ENCODE measurements at places on chromosomes 4 and X. TPM values are rescaled to one million over a fixed set of nuclear protein-coding genes. Genes with fewer than 3 reads are reported as not detected.

GRCh38 chrX:96861661-96862060 is 22.0 kb upstream of the RPA4 start:
- no peak for DNase-seq

- DNase-seq = no peak
Measured at GRCh38 chrX:20547611-20548051, 280.9 kb upstream of the RPS6KA3 start.

GRCh38 chrX:40007756-40008705 is 89.7 kb downstream of the BCOR start:
- DNase-seq = no peak

GRCh38 chr4:10571909-10572308 is 112.7 kb downstream of the CLNK start:
- DNase-seq = no peak

DNA sequence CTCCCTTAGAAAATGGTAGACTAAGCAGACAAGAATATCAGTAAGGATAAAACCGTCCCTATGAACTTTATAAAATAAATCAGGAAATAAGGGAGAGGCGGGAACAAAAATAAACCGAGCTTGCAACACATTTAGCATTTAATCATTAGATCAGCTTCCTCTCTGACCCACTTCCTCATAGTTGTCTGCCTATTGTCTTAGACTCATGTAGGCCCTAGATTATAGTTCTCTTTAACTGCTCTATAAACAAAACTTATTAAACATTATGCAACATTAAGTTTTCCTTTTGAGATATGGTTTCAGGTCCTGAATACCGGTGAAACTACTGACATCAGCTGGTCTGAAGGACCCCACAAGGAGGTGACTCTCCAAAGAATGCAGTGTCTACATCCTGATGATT is 15.8 kb upstream of the SRD5A3 start:
- no peak for DNase-seq

DNA sequence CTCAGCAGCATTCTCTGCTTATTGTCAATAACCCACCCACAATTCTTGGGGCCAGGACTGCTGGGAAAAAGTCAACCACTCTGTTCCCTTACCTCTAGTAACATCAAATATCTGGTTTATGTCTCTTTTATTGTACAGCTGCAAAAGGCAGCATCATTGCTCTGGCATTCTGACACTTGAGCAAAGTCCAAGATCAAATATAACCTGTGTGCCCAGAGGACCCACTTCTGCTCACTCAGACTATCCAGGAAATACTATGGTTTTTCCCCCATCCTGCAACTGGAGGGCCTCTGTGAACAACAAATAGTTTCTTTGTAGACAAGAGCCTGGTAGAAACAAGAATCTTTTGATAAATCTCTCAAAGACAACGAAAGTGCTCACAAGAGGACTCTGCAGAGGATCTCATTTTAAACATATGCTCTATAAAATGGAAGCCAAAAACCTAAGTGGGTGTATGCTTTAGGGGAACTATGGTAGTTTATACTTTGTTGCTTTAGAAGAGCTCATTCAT is 154.7 kb downstream of the RAB28 start:
- no peak for DNase-seq

DNA sequence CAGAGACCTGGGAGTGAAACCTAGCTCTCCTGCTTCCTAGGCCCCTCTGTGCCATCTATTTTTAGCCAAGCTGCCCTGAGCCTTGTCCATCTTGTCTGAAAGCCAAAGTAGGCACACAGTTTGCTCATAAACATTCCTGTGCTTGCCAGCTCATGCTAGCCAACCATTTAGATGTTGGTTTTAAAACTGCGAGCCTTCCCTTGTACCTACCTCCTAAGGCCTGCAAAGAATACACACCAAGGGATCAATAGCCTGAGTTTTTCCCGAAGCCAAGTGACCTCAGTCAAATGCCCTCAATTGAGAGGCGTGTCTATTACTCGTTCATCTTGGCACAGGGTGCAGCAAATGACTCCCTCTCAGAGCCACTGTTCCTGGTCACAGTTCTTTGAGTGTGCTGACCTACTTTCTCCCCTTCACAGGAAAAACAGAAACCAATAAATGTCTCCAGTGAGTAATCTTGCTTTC is 48.5 kb downstream of the ZCCHC12 start:
- no peak for DNase-seq

DNA sequence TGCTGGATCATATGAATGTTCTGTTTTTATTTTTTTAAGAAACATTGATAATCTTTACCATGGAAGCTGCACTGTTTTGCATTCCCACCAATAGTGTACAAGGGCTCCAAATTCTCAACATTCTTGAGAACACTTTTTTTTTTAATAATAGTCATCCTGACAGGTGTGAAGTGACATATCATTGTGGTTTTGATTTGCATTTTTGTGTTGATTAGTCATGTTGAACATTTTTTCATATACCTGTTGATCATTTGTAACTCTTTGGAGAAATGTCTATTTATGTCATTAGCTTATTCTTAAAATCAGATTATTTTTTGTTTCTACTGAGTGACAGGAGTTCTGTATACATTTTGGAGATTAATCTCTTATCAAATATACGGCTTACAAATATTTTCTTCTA is 408.5 kb downstream of the GLUD2 start:
- DNase-seq = peak; percentile 2

The SNCA gene
- 1.3 TPM for total RNA-seq

DNA sequence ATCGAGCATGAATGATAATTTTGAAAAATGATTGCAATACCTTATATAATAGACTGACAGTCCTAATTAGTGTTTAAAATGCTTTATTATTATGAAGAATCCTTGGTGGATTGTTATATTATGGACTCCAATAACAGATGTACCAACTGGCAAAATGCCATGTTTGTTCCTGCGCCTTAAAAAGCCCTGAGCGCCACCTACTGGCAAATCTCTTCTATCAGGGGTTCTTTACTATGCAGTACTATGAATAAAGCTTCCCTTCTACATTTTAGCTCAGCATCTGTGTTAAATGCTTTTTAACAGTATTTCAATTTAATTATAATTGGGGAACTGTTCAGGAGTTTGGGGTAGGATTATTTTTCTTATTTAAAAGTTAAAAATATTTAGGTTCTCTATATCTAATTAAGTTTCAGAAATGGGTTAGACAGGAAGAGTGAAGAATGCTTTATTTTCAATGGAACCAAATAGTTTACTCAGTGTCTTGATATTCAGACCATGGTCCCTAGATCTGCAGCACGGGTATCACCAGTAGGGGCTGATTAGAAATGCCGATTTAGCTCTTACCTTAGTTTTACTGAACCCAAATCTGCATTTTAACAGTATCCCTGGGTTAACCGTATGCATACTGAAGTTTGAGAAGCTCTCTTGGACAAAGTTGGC is 20.0 kb downstream of the CFAP97 start:
- peak; percentile 85 for DNase-seq
